ENCODE measurements at places on chromosomes 1 and 21.

DNA sequence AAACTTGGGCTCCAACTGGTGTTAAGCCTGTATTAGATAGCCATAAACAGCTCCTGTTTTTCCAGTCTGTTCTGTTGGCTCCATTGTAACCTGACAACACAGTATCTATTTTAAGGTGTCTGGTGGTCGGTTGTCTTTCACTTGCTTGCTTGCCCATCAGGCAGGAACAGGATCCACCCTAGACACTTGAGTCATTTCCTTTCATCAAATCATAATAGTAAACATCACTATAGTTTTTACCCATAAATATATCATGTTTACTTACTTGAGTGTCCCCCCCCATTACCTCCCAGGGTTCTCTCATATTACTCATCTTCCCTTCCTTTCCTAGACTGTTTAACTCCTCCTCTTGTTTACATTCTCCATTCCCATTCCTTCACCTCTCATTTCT lies 2.9 kb downstream of the DDI2 start:
- no peak for DNase-seq

DNA sequence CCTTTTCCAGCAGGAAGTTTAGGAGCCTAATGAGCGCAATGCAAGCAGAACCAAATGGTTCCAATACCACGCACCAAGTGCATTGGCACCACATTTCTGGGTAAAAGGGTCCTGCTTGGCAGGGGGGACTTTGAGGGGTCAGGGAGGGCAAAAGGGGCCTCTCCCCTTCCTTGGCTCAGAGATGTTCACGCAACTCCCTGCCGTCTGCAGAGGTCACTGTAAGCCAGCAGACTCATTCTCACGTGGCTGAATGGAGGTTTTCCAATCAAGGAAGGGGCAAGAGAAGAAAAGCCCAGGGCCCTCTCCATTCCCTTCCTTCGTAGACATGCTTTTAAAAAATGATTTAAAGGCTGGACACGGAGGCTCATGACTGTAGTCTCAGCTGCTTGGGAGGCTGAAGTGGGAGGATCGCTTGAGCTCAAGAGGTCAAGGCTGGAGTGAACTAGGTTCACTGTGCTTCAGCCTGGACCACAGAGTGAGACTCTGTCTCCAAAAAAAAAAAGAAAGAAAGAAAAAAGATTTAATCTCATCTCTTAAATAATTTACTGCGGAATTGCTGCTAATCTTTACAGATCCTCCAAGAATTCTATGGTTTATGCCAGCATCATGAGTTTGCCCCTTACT lies 80.3 kb downstream of the RUNX3 start:
- DNase-seq = no peak

DNA sequence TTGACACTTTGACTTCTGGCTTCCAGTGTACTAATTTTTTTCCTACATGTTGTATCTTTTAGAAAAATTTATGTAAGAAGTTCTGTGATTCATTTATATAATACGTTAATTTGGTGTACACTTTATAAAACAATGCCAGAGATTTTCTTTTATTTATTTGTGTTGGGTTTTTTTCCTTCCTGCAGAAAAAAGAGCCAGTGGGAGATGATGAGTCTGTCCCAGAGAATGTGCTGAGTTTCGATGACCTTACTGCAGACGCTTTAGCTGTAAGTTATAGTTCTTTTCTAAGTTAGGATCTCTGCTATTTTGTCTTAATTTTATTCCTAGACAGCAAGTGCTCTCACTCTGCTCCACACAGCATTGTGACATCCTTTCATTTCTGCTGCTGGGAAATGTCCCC lies 14.4 kb downstream of the SARS1 start:
- no peak for DNase-seq

GRCh38 chr1:4161366-4162006 lies 261.4 kb upstream of the C1orf174 start:
- no peak for DNase-seq

- no peak for DNase-seq
These were observed 35.6 kb downstream of the SLC35A3 start for GRCh38 chr1:100005424-100005823.

- DNase-seq = no peak
These were observed 135.3 kb upstream of the PRMT6 start for GRCh38 chr1:106921186-106921585.

GRCh38 chr1:158563853-158564252 lies 6.5 kb downstream of the OR6P1 start:
- DNase-seq = no peak

- no peak for DNase-seq
These were observed 321.4 kb downstream of the MATN1 start for GRCh38 chr1:30402031-30402430.

DNA sequence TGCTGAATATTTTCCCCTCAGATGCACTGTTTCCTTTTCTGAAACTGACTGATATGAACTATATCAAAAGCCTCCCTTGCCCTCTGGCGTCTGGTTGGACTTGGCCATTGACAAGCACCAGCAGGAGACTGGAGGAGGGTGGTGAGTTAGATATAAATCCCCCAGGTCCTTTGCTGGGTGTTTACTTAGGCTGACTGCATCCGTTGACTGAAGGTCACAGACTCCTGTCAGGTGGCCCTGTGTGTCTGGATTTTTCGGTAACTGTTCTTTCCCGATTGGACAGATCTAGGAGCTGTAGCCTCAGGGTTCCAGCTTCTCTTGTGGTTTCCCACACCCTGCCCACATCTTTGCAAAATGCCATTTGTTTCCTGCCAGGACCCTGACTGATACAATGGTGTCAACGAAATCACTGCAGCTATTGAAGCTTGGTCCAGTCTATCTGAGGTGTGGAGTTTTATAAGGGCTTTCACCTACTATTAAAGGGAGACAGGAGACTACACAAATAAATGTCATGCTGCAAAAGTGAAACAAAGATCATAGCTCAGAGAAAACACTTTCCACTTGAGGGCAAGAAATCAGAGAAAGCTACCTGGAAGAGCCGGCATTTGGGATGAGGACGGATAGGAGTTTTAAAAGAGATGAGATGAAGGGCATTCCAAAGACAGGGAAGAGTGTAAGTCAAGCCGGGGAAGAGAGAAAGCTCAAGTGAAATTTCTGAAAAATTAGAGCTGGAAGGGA lies 1.5 kb upstream of the MAGI3 start:
- DNase-seq = no peak

DNA sequence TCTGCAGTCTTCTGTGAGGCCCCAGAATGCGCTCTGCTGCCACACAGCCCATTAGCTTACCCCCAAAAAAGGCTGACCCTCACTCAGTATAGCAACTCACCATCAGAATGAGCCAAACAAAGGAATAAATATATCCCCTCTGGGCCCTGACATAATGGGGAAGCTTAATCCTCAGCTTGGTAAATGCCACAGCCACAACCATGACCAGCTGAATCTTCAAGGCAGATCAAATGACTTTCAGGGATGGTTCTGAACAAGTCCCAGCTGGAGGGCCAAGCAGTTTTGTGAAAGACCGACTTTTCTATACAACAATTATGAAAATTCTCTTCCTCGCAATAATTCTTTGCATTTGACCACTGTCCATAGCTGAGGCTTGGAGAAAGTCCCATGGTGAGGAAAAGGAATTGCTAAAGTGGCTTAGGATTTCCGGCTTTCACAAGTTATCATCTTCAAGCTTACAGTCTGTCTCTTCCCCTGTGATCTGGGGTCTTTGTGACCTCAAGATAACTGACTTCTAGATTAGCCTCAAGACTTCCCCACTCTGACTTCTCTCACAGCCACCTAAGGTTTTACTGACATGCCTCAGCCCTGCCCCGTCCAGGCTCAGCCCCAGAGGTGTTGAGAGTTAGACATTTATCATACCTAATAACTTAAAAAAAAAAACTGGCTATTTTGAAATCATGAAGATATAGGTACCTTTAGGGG lies 47.8 kb upstream of the PBX1 start:
- no peak for DNase-seq

DNA sequence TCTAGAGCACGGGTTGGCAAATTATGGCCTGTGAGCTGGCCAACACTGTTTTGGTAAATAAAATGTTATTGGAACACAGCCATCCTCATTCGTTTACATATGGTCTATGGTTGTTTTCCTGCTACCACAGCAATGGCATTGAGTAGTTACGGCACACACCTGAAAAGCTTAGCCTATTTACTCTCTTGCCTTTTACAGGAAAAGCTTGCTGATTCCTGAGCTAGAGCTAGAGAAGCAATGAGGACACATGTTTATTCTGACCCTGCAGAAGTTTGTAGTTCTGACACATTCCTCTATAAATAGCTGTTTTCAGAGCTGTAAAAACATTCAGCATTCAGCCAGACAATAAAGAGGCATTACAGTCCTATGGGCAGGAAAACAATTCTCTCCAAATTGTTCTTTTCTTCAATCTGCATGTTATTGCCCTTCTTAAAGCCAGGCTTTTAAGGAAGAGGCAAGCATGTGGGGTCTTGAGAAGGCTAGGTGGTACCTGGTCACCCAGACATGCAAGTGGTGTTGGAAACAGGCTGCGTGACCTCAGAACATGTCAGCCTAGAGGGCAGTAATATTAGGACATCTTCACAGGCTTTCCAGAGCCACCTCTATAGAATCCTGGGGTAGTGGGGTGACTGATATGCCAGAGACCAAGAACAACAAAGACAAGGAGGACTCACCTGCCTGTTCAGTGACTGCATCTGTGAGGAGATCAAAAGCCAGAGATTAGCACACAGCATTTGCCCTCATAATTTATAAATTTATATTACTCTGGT lies 1.6 kb downstream of the FCRL2 start:
- no peak for DNase-seq

DNA sequence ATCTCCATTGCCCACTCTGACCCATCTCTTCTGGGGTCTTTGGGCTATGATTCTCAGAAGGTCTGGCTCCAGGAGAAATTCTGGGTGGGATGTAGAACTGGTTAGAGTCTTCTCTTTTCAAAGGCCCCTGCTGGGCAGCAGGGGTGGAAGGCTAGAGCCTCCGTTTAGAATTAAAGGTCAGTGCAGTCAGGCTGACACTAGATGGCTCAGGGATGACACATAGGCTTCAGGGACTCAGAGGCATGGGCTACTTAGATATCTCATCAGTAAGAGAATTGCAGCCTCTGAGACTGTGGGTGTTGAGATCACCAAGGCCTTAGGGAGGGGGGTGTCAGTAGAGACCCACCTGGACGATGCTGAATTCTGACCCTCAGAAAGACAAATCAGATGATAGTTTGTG lies 12.6 kb upstream of the PPM1J start:
- no peak for DNase-seq

GRCh38 chr21:39340687-39341086 lies 8.2 kb downstream of the HMGN1 start:
- DNase-seq = no peak
